ENCODE measurements at places on chromosomes 7 and 10. TPM values are rescaled to one million over a fixed set of nuclear protein-coding genes. Genes with fewer than 3 reads are reported as not detected.

The WDR11 gene
- 26.6 TPM for polyA plus RNA-seq

- H3K4me1 ChIP-seq: no peaks in the 10 kb centered on the region
- no peaks in the 10 kb centered on the region for H3K27me3 ChIP-seq
- H3K27ac ChIP-seq: no peak overlapping the region
- H3K36me3 ChIP-seq: no peaks in the 10 kb centered on the region
- H3K4me3 ChIP-seq: no peak overlapping the region
These were observed 72.1 kb downstream of the RNF133 start for GRCh38 chr7:122626785-122627184.

The IDI2 gene
- not detected for polyA plus RNA-seq

The EXOC6 gene
- 3.8 TPM for polyA plus RNA-seq

DNA sequence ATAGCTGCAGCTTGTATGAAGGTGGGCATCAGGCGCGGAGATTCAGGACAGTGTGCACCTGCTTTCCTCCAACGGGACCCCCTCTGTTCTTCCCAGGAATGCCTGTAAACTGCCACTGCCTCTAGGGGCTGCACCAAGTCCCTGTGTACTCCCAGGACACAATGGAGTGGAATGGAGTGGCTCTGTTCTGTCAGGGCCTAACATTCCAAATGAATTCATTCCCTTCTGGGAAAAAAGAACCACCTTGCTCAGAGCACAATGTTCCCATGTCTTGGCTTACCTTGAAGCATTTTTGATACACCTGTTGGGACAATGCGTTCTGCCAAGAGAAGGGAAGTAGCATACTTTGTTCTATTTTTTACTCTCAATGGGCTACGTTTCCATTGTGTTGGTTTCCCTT, 339.4 kb downstream of the FRMD4A start:
- H3K27ac ChIP-seq: peak overlapping the region; percentile 2
- peaks cover 26% of the 10 kb centered on the region for H3K4me1 ChIP-seq
- H3K4me3 ChIP-seq: no peak overlapping the region
- DNase-seq: no peak

The EN2 gene
- polyA plus RNA-seq: not detected

DNA sequence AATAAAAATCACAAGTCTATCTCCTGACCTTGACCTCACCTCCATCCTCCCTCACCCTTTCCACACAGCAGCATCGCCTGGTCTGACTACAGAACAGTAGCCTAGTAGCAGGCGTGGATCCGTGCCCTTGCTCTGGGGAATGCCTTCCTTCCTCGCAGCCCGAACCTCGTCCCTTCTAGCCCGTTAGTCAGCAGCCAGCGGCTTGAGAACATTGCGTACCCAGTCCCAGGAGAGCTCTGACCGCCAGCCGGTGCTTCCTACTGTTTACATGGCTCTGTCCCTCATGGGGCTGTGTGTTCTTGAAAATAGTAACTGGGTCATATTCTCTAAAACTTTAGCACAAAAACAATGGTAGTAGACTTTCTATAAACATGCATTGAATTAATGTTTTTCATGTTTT, 682.7 kb upstream of the IGFBP3 start:
- H3K27ac ChIP-seq: peak overlapping the region; percentile 21
- H3K36me3 ChIP-seq: no peaks in the 10 kb centered on the region
- H3K4me3 ChIP-seq: no peak overlapping the region

- H3K36me3 ChIP-seq: no peaks in the 10 kb centered on the region
- H3K4me3 ChIP-seq: no peak overlapping the region
- H3K27me3 ChIP-seq: no peaks in the 10 kb centered on the region
- no peak overlapping the region for H3K27ac ChIP-seq
- no peaks in the 10 kb centered on the region for H3K4me1 ChIP-seq
- DNase-seq: no peak
These were observed 607.2 kb upstream of the MGMT start for GRCh38 chr10:128859738-128860386.

Data from IMR-90 (cell line).